Globus pallidus (tissue), 1 donor: ENCODE measurements at places on chromosomes 3 and 15.

- DNase-seq, result no peak
Observed at GRCh38 chr3:152558386-152558785, 276.5 kb upstream of the P2RY1 start.

GRCh38 chr15:80850941-80851451, 71.8 kb downstream of the CEMIP start:
- no peak for DNase-seq

DNA sequence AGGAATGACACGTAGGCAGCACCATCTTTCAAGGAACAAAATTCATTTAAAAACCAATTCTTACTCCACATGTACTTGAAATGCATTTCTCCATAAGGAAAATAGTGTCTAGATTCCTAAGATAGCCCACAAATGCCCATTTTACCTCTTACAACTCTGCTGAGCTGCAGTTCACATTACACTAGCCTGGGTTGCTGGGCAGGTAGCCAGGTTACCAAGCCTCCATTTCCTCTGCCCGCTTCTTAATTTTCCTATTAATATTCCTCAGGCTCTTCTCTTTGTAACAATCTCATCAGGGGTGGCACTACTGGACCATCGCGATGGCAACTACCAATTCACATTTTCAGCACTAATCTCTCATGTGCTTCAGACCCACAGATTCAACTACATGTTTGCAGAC, 10.8 kb downstream of the ATP13A3 start:
- no peak for DNase-seq

- peak; percentile 95 for DNase-seq
Observed at GRCh38 chr3:115092220-115092791, 54.8 kb downstream of the ZBTB20 start.

- DNase-seq, result peak; percentile 94
Observed at GRCh38 chr3:114383875-114384557, 90.2 kb downstream of the TIGIT start.

GRCh38 chr3:66803206-66803605, 194.9 kb upstream of the KBTBD8 start:
- peak; percentile 65 for DNase-seq

DNA sequence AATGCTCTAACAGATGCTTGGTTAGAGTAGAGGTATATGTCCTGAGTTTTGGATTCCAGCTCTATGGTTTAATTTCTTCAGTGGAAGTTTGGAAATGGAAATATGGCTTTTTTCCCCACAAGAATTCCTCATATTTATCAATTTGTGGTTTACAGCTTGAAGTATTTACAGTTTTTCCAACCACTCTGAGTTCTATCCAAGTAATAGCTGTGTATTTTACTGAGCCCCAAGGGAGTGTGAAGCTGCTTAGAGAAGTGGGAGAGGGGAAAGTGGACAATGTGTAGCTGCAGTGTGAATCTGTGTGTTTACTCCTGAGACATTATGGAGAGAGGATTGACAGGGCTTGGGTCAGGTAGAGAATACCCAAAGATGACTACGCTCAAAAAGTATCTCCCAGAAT, 54.5 kb downstream of the NEK11 start:
- DNase-seq, result no peak

DNA sequence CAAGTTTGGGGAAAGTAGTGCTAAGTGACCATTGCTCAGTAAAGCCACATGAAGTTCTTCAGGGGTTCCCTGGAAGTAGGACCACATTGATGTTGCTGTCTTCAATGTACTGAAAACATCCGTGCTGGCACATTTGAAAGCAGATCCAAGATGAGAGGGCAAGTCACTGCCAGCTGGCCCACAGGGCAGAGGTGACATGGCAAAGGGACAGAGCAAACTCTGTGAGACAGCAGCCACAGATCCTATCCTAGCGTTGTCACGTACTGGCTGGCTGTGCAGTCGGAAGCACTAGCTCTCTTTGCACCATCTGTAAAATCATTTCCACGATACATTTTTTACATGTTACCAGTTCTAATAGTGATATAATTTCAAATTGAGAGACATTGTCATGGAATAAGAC, 13.8 kb downstream of the MUC13 start:
- DNase-seq, result peak; percentile 65

- no peak for DNase-seq
Observed at GRCh38 chr3:39144095-39144747, 9.2 kb downstream of the CSRNP1 start.

DNA sequence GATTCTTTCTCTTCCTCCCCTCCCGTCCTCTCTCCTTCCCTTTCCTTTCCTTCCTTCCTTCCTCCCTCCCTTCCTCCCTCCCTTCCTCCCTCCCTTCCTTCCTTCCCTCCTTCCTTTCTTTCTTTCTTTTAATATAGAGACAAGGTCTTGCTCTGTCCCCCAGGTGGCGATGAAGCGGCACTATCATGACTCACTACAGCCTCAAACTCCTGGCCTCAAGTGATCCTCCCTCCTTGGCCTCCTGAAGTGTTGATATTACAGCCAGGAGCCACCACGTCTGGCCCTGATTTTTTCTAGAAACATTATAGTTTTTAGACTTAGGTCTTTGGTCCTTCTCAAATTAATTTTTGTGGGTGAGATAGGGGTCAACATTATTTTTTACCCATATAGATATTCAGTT, 15.5 kb downstream of the GRM2 start:
- DNase-seq, result no peak

GRCh38 chr15:26011916-26012315, 148.8 kb upstream of the ATP10A start:
- DNase-seq, result no peak

- DNase-seq, result no peak
Observed at GRCh38 chr15:96213045-96213444, 117.5 kb upstream of the NR2F2 start.

- DNase-seq, result no peak
Observed at GRCh38 chr15:44208956-44209355, 13.9 kb upstream of the FRMD5 start.

DNA sequence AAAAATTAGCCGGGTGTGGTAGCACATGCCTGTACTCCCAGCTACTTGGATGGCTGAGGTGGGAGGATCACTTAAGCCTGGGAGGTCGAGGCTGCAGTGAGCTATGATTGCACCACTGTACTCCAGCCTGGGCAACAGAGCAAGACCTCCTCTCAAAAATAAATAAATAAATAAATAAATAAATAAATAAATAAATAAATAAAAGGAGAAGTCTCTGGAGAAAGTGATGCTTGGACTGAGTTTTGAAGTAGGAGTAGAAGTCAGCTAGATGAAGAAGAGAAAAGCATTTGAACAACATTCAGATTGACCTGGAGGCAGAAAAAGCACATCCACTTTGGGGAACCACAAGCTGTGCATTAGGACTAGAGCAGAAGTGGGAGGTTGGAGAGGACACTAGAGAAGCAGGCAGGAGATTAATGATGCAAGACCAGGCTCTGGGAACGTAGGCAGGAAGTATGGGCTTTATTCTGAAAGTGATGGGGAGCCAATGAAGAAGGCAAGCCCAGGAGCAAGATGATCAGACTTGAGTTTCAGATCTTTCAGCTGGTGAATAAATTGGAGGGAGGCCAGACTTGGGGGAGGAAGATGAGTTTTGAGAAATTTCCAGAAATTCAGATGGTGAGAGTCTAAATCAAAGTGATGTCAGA, 48.7 kb downstream of the KLHL6 start:
- DNase-seq, result no peak

DNA sequence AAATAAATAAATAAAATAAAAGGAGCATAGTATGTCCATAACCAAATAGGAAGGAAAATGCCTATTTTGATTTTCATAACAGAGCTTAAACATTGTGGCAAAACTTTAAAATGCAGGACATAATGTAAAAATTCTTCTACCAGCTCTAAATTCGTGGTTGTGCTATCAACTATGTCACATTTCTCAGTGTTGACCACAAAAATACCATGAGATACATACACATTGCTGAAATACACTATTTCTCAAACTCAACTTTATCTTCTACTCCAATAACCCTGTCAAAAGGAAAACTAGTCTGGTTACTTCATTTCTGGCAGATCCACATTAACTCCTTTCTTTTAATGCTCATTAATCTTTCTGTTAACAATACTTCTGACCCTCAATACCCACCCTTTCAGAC, 523.2 kb downstream of the FHIT start:
- DNase-seq, result no peak

DNA sequence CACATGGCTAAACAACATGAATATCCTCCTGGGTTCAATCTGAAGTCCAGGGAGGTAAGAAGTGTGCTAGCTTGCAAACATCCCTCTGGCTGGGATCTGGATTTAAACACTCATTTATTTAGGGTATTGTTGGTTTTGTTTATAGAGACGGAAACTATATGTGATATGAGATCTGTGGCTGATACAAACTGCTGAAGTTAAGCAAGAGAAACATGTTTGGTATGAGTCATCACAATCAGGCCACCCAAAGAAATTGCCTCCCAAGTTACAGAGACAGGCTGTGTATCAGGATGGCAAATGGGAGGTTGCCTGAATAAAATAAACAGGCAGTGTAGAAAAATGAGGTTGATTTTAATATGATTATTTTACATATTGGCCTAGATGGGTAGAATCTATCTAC, 562.1 kb downstream of the IGSF11 start:
- no peak for DNase-seq

GRCh38 chr3:119240101-119240590, 532 bp downstream of the B4GALT4 start:
- DNase-seq, result no peak
